ENCODE measurements at places on chromosomes 11 and 22.

DNA sequence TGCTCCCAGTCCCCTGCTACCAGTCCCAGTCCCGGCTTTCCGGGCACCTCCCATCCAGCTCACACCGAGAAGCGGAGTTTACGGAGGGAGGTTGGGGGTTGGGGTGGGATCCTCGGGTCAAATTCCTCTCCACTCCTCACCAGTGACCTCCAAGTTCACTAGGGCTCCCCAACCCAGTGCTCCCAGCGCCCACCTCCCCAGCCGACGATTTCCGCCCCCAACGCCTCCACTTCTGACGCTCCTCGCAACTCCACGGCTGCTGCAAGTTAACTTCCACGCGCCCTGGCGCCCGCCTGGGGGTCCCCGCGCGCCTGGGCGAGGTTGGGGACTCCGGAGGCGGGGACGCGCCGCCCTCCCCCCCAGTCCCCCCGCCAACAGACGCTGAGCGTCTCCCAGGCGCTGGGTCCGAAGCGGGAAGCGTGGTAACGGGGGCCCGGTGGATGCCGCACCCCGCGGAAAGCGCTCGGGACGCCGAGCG is 526 bp downstream of the TPST2 start:
- H3K27me3 ChIP-seq: no peaks in the 10 kb centered on the region
- peaks cover 50% of the 10 kb centered on the region for H3K4me1 ChIP-seq

DNA sequence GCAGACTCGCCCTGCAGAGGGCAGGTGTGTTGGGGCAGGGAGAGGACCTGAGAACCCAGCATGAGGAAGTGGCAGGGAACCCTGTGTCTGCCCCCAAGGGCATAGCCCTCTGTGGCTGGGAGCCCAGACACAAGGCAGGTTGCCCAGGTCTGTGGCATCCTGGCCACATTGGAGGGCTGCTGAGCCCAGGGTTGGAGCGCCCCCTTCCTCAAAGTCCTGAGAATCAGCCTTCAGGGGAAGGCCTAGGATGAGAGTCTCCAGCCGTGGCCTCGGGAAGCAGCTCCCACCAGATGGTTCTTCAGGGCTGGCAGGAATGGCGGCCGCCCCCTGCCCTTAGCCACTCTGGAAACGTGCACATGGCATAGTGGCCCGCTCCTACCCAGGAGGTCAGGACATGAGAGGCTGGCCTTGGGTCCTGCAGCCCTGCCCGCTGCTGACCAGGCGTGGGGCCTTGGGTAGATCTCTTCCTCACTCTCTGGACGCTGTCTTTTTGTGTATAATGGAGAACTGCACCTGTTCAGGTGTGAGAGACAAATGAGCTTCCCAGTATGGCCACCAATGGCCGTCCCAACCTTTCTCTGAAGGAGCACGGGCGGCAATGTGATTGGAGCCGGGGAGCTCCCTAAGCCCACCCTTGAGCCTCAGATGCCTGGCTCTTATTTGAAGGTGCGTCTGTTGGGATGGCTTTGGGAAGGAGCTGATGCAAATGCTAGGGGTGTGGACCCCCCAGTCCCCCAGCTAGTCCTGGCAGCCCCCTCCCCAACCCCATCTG is 4.6 kb upstream of the CDC42BPG start:
- H3K27me3 ChIP-seq: no peaks in the 10 kb centered on the region
- H3K36me3 ChIP-seq: peaks cover 10% of the 10 kb centered on the region
- peaks cover 69% of the 10 kb centered on the region for H3K4me1 ChIP-seq
- no peak overlapping the region for H3K4me3 ChIP-seq
- DNase-seq: peak; percentile 61
- peak overlapping the region; percentile 65 for H3K27ac ChIP-seq

- no peaks in the 10 kb centered on the region for H3K4me1 ChIP-seq
- no peak overlapping the region for H3K27ac ChIP-seq
- H3K4me3 ChIP-seq: no peak overlapping the region
- DNase-seq: no peak
Observed at GRCh38 chr11:123979311-123979710, 1.7 kb upstream of the OR10S1 start.

DNA sequence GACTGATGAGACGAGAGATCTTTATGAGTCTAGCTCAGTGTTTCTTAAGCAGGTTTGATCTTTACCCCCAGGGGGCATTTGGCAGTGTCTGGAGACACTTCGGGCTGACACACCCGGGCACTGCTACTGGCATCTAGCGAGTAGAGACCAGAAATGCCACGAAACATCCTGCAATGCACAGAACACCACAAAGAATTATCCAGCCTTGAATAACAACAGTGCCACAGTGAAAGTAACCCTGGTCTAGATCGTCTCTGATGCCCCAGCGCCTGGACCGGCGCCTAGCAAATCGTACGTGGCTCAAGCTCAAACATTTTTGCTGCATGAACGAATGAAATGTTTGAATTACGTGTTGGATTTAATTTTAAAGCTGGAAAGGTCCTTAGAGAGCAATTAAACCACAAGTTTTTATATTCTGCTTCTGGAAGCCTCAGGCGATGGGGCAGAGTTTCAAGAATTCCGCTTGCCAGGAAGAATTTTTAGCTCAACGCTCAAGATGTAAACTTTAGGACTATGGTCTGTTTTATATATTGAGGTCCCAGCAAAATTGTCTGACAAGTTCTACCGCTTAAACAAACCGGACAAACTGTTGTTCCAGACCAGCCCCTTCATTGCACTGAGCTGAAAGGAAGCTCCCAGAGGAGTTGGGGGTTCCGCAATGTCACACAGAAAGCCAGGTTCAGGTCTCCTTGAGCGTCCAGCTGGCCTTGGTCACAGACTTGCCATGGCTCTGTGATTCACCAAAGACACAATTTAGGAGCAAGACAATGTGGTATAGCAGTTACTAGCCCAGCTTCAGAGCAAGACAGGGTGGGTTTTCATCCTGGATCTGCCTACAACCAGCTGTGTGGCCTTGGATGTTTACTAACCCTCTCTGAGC is 44.2 kb upstream of the SMTN start:
- H3K4me1 ChIP-seq: no peaks in the 10 kb centered on the region
- no peaks in the 10 kb centered on the region for H3K27me3 ChIP-seq
- no peak overlapping the region for H3K27ac ChIP-seq
- no peak for DNase-seq
- no peaks in the 10 kb centered on the region for H3K36me3 ChIP-seq

DNA sequence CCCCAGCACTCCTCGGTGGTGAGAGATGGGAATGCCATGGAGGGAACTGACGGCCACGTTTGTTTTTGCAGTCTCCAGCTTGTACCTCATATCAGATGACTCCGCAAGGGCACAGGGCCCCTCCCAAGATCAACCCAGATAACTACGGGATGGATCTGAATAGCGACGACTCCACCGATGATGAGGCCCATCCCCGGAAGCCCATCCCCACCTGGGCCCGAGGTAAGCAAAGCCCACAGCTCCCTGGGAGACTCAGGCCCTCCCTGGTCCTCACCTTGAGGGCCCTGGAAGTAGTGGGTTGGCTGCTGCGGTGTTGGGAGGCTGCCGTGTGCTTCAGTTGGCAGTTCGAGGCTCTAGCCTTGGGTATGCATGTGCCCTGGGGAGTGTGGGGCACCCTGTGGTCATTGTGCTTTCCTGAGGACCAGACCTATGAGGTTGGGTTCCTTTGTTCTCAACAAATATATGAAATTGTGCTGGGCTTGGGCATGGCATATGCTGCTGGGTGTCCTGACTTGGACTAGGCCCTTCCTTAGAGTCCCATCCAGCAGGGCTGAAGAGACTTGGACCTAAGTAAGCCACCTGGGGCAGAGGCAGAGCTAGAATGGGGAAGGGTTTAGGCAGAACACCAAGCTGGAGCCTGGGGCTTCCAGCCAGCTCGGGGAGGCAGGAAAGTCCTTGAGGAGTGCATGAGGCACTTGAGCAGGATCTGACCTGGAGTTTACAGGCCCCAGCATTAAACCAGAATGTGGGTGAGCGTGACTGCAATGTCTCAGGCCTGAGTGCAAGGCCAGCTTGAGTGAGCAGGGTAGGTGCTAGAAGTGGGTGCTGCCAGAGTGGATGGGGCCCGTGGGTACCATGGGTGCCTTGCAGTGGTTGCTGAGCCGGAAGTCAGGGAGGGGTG is 26.4 kb downstream of the INCENP start:
- no peak for DNase-seq
- no peak overlapping the region for H3K27ac ChIP-seq
- H3K36me3 ChIP-seq: peaks cover 39% of the 10 kb centered on the region

DNA sequence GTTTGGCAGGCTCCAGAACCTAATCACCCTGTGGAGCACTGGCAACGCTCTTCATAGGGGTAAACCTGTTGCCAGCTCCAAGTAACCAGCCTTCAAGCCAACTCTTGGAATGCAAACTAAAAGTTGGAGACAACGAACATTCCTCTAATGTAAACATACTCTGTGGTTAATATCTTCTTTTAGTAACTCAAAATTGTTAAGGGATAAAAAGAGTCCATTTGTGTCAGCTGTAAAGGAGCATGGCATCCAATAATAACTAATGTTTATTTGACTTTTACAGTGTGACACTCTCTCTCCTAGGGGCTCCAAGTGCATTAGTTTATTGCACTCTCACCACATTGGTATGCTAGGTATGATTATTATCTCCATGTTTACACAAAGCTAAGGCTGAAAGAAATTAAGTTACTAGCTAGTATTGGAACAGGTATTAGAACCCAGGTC is 31.0 kb upstream of the AMOTL1 start:
- H3K27ac ChIP-seq: no peak overlapping the region
- peaks cover 18% of the 10 kb centered on the region for H3K4me1 ChIP-seq
- peaks cover 15% of the 10 kb centered on the region for H3K27me3 ChIP-seq
- H3K36me3 ChIP-seq: no peaks in the 10 kb centered on the region
- DNase-seq: no peak

DNA sequence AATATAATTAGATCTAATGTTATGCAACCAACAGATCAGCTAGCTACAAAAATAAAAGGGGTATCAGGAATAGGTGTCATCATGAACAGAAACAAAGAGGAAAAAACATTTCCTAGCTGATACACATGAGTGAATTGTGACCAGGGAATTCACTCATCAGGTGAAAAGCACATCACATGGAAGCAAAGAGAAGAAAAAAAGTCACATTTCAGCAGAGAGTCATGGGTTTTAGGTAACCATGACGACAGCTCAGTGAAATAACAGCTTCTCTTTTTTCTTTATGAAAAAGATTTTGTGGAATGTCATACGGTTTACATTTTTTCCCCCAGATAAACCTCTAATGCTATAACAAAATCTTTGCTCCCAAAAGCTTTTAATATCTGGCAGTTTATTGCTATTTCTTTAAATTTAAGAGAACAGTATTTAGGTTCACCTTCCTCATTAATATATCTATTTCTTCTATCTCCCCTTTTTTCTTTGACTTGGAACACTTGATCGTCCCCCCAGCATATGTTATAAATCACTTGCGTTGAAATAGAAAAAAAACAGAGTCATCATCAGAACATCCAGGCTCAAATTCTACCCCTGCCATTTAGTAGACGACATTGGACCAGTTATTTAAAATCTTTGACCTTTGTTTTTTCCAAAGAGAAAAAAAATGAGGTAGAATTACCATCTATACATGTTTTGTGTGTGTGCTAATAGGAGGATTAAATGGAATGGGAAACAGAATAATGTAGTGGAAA is 5.3 kb downstream of the TYR start:
- peaks cover 4% of the 10 kb centered on the region for H3K4me1 ChIP-seq
- H3K4me3 ChIP-seq: no peak overlapping the region
- DNase-seq: no peak
- no peak overlapping the region for H3K27ac ChIP-seq

DNA sequence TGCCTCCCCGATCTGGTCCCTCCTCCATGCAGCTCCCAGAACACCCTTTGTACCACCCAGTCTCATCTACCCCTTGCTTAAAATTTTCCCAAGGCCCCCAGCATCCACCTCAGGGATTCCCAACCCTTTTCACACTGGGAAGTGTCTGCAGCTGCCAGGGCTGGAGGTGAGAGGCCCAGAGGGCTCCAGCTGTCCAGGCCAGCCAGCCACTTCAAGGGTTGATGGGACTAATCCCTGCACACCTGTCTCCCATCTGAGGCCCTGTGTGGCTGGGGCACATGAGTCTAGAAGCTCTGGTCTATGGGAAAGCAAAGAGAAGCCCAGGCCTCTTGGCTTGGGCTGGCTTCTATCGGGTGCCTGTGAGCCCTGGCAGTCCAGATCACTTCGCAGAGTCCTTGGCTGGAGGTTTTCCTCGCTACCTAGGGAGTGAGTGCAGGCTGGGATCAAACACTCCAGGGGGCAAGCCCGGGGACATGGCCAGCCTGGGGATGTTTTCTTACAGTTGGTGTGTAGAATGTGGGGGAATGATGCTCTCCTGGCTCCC is 41.1 kb upstream of the TPBGL start:
- H3K27ac ChIP-seq: no peak overlapping the region
- H3K4me1 ChIP-seq: no peaks in the 10 kb centered on the region
- H3K27me3 ChIP-seq: no peaks in the 10 kb centered on the region
- H3K36me3 ChIP-seq: no peaks in the 10 kb centered on the region

Measured in activated naive CD4-positive, alpha-beta T cell treated with anti-CD3 and anti-CD28 coated beads for 36 hours (primary cell).